Neural crest cell (in vitro differentiated cells): ENCODE measurements at places on chromosomes 5 and 9. TPM values are rescaled to one million over a fixed set of nuclear protein-coding genes. Genes with fewer than 3 reads are reported as not detected.

GRCh38 chr5:116572350-116573278, 2.0 kb downstream of the SEMA6A start:
- H3K4me3 ChIP-seq, result peak overlapping the region; percentile 99
- peaks cover 43% of the 10 kb centered on the region for H3K27me3 ChIP-seq
- DNase-seq, result peak; percentile 43
- H3K36me3 ChIP-seq, result no peaks in the 10 kb centered on the region
- H3K4me1 ChIP-seq, result peaks cover 34% of the 10 kb centered on the region

Gene PCDHB9
- 5.5 and 7.0 TPM in 2 replicates for total RNA-seq

Gene MCIDAS
- not detected in 2 replicates for total RNA-seq

- H3K27me3 ChIP-seq, result no peaks in the 10 kb centered on the region
- no peak overlapping the region for H3K4me3 ChIP-seq
- H3K4me1 ChIP-seq, result peaks cover 20% of the 10 kb centered on the region
- DNase-seq, result no peak
- no peaks in the 10 kb centered on the region for H3K36me3 ChIP-seq
Measured at GRCh38 chr9:76371901-76372300, 22.3 kb downstream of the RFK start.

Gene RBM18
- 17.9 and 20.7 TPM in 2 replicates for total RNA-seq

Gene PWWP2A
- total RNA-seq, result 27.8 and 31.6 TPM in 2 replicates
